ENCODE measurements at places on chromosomes 1 and 21. TPM values are rescaled to one million over a fixed set of nuclear protein-coding genes. Genes with fewer than 3 reads are reported as not detected.

Gene ZNF496
- total RNA-seq: 23.8 TPM

Gene BMP8A
- total RNA-seq: not detected

Gene ADCY10
- 0.17 TPM for total RNA-seq

Gene SH3BGR
- 19.1 TPM for total RNA-seq

Gene TRIM67
- not detected for total RNA-seq

Gene LCE1F
- total RNA-seq: 20.7 TPM

Gene COL11A1
- 16.0 TPM for total RNA-seq

Gene TESK2
- total RNA-seq: 4.5 TPM

Gene TDRD5
- total RNA-seq: not detected

Gene RHEX
- total RNA-seq: not detected

Gene IGSF21
- total RNA-seq: not detected

Gene GPR161
- total RNA-seq: 25.1 TPM

Gene FNDC10
- 16.8 TPM for total RNA-seq

All from mammary epithelial cell (primary cell).